ENCODE measurements at places on chromosomes 7 and 10.

- no peak for DNase-seq
These were observed 15.9 kb downstream of the CAMK2B start for GRCh38 chr7:44309271-44310091.

DNA sequence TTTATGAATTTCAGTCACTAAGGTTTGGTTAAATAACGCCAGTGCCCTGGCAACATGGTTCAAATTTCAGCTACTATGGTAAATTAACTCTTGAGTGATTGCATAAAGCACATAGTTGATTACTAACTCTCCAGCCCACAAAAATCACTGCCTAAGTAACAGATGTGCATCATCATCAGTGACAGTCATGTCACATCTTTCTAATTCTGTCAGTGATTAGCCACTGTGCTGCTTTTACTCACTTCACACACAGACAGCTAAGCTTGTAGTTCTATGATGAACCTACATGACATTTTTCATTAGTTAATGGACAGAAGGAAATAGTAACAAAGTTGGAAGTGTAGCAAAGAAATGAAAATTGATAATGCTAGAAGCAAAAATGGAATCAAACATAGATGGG lies 108.9 kb downstream of the DNAH11 start:
- no peak for DNase-seq

DNA sequence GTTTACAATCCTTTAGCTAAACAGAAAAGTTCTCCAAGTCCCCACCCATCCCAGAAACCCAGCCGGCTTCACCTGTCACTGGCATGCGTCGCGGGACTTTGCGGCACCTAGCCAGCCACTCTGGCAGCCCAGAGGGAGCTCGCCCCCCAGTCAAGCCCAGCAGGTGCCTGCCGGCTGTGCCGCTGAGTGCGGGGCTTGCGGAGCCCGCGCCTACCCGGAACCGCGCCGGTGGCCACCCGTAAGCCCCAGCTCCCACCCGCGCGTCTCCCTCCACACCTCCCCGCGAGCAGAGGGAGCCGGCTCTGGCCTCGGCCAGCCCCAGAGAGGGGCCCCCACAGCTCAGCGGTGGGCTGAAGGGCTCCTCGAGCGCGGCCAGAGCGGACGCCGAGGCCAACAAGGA lies 446.1 kb downstream of the GRM8 start:
- no peak for DNase-seq

GRCh38 chr7:37284805-37285231 lies 163.8 kb downstream of the ELMO1 start:
- peak; percentile 46 for DNase-seq

DNA sequence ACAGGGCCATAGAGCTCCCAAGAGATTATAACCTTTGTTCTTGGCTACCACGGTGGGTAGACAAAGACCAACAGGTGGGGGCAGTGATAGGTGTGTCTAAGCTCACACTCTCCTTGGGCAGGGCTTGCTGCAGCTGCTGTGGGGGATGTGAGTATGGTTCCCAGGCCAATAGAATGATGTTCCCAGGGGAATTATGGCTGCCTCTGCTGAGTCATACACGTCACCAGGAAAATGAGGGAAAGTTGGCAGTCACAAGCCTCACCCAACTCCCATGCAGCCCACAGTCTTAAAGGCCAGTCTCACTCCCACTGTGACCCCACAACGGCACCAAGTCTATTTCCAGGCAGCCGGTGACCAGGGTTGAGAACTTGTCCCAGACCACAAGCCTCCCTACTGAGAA lies 453.4 kb upstream of the PODXL start:
- DNase-seq, result no peak

DNA sequence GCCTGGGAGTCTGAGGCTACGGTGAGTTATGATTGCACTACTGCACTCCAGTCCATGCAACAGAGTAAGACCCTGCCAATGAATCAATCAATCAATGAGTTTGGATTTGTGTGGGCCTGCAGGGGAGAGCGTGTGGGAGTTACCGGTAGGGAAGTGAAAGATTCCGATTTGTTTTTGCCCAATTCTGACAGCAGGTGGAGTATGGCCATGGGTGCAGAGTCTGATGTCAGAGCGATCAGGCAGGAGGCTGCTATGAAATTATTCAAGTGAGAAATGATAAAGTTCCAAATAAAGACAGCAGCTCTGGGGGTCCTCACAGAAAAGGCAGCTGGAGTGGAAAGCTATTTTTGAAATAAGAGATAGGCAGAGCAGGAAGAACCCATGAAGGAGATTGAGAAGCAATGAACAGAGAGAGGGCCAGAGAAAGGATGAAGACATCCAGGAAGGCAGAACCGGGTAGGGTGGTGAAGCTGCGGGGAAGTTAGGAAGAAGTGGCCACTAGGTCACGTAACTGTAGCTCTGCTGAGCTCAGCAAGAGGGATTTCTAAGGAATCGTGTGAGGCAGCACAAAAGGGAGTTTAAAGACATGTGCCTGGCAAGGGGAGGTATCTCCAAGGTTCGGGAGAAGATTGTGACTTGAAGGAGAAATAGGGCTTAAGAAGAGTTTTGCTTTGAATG lies 93.7 kb upstream of the NMT2 start:
- DNase-seq, result no peak

- DNase-seq, result no peak
These were observed 94.4 kb upstream of the INSIG1 start for GRCh38 chr7:155203059-155203881.

GRCh38 chr7:98252425-98253054 lies 508 bp upstream of the TECPR1 start:
- DNase-seq, result no peak

- no peak for DNase-seq
These were observed 581.2 kb downstream of the SUGCT start for GRCh38 chr7:40716052-40716451.

DNA sequence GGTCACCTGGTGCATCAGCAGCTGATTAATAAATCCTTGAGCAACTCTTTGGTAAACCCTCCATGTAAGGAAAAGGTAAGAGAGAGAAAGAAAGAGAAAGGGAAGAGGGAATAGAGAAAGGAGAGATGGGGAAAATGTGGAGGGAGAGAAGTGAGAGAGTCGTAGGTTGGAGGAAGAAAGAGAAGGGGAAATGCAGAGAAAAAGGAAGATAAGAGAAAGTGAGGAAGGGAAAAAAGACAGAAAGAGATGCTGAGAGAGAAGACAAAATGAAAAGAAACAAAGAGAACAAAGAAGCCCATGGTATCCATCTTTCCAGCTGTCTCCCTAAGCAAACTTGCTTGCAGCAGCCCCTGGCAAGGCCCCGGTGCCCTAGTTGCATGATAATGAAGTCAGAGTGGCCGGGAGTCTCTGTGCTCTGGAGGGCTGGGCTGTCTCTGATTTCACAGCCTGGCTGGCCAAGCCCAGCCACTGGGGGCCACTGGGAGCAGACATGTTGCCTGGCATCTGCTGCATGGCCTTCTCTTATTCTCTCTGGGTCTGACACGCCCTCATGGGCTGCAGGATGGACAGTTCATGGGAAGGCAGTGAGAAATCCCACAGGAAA lies 48.4 kb downstream of the PRR15 start:
- DNase-seq, result no peak

GRCh38 chr10:115572740-115573455 lies 479.7 kb downstream of the ATRNL1 start:
- no peak for DNase-seq

GRCh38 chr7:144763291-144763690 lies 72.6 kb downstream of the TPK1 start:
- no peak for DNase-seq

GRCh38 chr10:50648089-50648934 lies 24.6 kb upstream of the SGMS1 start:
- no peak for DNase-seq

GRCh38 chr7:43431020-43431595 lies 151.8 kb upstream of the STK17A start:
- DNase-seq, result no peak

DNA sequence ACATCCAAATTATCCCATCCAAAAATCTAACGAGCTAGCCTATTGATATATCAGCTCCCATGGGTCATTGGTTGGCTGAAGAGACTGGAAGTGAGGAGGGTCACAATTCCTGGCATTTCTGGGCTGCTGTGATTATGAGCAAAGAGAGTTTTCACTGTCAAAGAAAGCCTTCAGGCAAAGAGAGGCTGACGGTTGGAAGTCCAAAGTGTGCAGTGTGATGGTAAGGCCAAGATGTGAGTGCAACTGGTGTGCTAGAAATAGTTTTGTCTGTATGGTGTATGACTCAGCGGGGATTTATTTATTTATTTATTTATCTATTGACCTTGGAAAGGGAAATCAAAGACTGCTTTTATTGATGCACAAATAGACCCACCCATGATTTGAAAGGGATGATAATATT lies 75.0 kb downstream of the AASS start:
- no peak for DNase-seq

DNA sequence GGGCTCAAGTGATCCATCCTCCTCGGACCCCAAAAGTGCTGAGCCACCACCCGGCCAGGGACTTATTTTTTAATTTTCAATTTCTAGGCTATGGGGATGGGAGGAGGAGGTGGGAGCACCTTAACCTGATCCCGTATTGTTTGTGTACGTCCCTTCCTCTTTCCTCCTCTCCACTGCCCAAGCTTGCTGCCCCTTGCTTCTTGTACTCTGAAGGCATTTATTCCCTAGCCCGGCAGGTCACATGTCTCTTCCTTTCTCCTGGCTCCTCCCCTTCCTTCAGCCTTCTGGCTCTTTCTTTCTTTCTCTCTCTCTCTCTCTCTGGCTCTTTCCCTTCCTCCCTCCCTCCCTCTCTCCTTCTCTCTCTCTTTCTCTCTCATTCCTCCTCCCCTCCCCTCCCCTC lies 56.0 kb downstream of the COL26A1 start:
- DNase-seq, result no peak

GRCh38 chr10:129865960-129866359 lies 98.1 kb downstream of the EBF3 start:
- DNase-seq, result no peak

DNA sequence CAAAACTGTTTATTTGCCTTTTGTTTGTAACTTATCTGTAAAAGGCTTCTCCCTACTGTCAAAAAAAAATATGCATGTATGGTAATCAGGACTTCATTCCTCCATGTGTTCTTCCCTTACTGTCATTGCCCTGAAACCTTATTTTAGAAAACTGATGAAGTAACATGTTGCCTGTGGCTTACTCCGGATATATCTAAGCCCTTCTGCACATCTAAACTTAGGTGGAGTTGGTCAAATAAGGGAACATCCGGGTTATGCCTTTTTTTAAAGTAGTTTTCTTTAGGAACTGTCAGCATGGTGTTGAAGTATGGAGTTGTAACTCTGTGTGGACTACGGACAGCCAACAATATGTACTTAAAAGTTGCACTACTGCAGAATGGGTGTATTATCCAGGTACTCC lies 6.2 kb downstream of the SAR1A start:
- no peak for DNase-seq

DNA sequence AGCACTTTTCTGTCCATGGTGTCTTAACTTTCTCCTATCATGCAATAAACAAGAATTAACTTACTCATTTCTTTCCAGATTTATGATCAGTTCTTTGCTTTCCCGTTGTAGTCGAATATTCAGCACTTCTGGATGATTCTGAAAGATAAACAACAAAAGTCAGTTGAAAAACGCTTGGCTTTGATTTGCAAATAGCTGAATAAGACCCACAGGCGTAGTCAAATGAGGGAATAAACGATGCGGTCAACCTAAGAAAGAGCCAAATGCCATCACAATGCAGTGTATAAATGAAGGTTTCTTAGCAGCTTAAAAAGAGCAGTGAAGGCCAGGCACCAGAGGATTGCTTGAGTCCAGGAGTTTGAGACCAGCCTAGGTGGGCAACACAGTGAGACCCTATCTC lies 109.4 kb downstream of the ADAM12 start:
- DNase-seq, result no peak

DNA sequence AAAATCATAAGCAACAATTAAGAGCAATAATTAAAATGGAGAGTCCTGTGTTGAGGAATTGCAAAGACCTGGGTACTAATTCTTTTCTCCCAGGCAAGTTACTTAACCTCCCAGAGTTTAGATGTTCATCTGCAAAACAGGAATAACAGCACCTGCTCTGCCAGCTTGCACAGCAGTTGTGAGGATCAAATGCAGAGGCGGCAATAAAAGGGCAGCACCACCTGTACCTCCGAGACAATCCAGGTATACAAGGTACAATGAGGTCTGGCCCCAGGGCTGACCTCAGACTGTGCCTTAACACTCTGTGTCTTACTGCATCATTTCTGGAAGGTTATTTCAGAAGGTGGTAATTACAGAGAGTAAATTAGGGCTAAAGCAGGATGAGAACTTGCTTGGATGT lies 14.5 kb upstream of the FAM204A start:
- DNase-seq, result no peak

GRCh38 chr10:22651276-22651980 lies 63.0 kb downstream of the PIP4K2A start:
- no peak for DNase-seq

DNA sequence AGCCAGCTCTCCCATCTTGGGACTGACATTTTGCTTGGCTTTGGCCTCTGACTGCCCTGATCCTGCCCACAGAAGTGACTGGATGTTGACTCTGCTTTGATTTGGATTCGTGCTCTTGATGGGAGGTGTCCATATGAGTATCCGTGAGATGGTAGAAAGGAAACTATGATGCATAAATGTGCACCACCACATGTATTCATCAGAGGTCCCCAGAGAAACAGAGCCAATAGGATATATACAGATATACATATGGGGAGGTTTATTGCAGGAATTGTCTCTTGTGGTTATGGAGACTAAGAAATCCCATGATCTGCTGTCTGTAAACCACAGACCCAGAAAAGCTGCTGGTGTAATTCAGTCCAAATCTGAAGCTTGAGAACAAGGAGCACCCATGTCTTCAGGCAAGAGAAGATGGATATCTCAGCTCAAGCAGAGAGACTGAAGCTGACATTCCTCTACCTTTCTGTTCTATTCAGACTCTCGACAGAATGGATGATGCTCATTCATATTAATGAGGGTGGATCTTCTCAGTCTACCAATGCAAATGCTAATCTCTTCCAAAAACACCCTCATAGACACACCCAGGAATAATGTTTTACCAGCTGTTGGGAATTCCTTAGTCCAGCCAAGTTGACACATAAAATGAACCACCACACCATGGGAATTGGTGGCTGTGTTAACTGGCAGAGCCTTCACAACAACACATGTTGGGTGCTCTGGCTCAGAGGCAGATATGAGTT lies 390.7 kb downstream of the CCSER2 start:
- no peak for DNase-seq

- peak; percentile 48 for DNase-seq
These were observed 11.6 kb upstream of the FFAR4 start for GRCh38 chr10:93554760-93555432.

DNA sequence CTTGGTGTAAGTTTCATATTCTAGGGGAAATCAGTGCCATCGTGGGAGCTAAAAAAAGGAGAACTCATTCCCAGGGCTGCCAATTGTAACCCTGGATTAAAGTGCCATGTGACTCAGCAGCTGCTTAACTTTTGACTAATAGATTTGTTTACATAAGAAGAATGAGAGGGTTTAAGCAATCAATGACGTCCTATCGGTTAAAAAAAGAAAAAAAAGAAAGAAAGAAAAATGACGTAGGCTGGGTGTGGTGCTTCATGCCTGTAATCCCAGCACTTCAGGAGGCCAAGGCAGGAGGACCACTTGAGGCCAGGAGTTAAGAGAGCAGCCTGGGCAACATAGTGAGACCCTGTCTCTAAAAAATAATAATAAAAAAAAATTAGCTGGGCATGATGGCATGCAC lies 116.2 kb upstream of the AFAP1L2 start:
- DNase-seq, result no peak
